Transverse colon (tissue), 4 donors: ENCODE measurements at places on chromosomes 11 and 22. TPM values are rescaled to one million over a fixed set of nuclear protein-coding genes. Genes with fewer than 3 reads are reported as not detected.

KCNK7 gene
- 1.6 TPM for total RNA-seq

OR5T1 gene
- not detected for total RNA-seq

DNA sequence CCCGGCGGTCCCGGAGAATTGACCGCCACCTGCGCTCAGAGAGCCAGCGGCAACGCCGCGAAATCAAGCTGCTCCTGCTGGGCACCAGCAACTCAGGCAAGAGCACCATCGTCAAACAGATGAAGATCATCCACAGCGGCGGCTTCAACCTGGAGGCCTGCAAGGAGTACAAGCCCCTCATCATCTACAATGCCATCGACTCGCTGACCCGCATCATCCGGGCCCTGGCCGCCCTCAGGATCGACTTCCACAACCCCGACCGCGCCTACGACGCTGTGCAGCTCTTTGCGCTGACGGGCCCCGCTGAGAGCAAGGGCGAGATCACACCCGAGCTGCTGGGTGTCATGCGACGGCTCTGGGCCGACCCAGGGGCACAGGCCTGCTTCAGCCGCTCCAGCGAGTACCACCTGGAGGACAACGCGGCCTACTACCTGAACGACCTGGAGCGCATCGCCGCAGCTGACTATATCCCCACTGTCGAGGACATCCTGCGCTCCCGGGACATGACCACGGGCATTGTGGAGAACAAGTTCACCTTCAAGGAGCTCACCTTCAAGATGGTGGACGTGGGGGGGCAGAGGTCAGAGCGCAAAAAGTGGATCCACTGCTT, 25.5 kb downstream of the GNAZ start:
- no peak overlapping the region for H3K4me3 ChIP-seq
- H3K27ac ChIP-seq: no peak overlapping the region
- DNase-seq: no peak
- no peaks in the 10 kb centered on the region for H3K36me3 ChIP-seq
- H3K4me1 ChIP-seq: peaks cover 14% of the 10 kb centered on the region

DNA sequence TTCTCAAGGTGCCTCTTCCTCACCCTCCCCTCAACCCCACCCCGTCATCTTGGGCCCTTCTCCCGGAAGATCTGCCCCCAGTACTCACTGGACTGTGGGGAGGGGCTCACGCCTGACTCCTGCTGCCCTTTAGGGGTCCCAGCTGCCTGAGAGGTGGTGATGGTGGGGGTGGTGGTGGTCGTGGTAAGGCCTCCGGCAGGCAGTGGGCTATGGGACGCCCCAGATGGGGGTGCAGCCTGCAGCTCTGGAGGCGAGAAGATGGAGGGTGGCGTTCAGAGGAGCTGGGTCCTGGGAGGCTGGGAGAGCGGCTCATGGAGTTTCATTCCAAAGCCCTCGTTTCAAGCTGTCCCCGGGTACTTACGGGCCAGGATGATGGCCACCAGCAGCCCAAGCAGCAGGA, 820 bp downstream of the MFRP start:
- DNase-seq: no peak
- H3K4me3 ChIP-seq: no peak overlapping the region
- peaks cover 25% of the 10 kb centered on the region for H3K27me3 ChIP-seq
- H3K36me3 ChIP-seq: no peaks in the 10 kb centered on the region

DNA sequence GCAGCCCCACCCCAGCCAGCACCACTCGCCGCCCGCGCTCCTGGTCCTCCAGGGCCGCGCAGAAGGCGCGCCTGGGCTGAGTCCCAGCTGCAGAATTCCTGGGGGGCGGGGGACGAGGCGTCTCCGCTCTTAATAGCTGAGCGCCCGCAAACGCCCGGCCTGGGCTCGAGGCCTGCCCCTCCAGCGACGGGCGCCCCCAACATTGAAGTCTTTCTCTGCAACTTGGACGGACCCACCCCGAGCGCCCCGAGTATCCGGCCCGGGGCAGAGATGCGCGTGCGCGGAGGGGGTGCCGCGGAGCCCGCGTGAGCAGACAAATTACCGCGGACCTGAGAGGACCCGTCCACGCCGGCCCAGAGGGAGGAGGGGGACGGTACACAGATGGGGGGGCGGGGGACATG, 6.7 kb upstream of the SYT7 start:
- peak overlapping the region; percentile 39 for H3K4me3 ChIP-seq
- peaks cover 38% of the 10 kb centered on the region for H3K27me3 ChIP-seq
- H3K27ac ChIP-seq: peak overlapping the region; percentile 56
- peak; percentile 54 for DNase-seq
- H3K4me1 ChIP-seq: peaks cover 20% of the 10 kb centered on the region

MMP27 gene
- not detected for total RNA-seq

GRCh38 chr11:2529636-2530035, 84.8 kb downstream of the KCNQ1 start:
- H3K4me1 ChIP-seq: peaks cover 24% of the 10 kb centered on the region
- peak; percentile 6 for DNase-seq
- H3K4me3 ChIP-seq: no peak overlapping the region
- H3K27ac ChIP-seq: no peak overlapping the region

ATXN10 gene
- 27.3 TPM for total RNA-seq

DNA sequence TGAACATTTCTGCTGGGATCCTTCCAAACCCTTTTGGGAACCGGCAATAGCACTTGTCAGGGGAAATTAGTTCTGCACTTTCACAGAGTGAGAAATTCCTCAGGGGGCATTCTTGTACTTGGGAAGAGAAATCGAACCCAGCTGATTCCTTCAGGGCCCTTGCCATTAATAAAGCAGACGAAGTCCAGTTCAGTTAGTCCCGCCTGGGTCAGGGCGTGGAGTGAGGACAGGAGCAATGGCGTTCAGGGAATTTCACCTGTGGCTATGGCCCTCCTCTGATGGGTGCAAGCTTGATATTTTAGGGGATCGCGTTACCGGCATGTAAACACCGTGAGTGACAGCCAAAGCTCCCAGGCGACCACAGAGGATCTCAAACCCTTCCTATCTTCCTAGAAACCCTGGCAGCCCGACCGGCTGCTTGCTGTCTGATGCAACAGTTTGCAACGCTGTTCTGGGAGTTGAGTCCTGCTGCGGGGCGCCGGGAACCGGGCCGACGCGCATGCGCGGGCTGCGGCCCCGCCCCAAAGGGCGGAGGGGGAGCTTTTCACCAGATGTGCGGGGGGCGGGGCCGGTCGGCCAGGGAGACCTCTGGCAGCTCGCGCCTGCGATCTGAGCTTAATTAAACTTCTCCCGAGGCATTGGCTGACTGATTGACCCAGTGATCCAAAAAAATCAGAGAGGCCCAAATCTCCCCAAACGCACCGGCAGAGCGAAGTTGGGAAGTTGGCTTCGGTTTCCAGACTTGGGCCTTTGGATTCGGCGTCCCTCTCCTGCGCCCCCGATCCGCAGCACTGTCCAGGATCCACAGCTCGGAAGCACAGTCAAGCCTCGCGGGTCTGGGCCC, 34.3 kb upstream of the CREB3L1 start:
- peak overlapping the region; percentile 59 for H3K4me3 ChIP-seq
- peaks cover 32% of the 10 kb centered on the region for H3K4me1 ChIP-seq
- peaks cover 8% of the 10 kb centered on the region for H3K27me3 ChIP-seq
- peak overlapping the region; percentile 76 for H3K27ac ChIP-seq

- H3K4me3 ChIP-seq: no peak overlapping the region
- peak; percentile 25 for DNase-seq
- peak overlapping the region; percentile 65 for H3K27ac ChIP-seq
- H3K4me1 ChIP-seq: no peaks in the 10 kb centered on the region
- no peaks in the 10 kb centered on the region for H3K27me3 ChIP-seq
Observed at GRCh38 chr22:42791721-42792452, 65.2 kb downstream of the ARFGAP3 start.

DNA sequence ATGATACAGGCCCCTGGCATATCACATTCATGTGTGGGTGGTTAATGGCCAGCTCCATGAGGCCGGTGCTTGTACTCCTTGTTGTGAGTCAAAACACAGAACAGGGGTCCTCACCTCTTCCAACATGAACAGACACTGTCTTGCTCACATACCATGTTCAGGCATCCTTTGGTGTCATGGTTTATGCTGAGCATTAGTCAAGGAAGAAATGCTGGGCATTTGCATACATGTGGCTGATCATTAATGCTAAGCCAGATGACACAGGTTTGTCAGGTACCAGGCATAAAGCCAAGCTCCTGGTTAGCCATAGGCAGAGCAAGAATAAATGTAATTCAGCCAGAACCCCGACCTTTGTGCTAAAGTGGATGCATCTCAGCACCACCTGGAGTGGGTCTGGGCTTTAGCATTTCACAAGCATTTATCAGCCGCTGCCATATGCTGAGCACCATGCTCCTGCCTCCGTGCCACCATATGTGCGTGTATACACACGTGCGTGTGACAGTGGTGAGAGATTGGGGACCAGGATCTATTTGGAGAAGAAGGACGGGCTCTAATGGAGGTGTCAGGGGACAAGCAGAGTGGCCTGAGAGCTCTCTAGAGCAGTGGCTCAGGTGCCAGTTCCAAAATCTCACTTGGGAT, 55.0 kb downstream of the MICAL2 start:
- no peak overlapping the region for H3K4me3 ChIP-seq
- H3K27me3 ChIP-seq: no peaks in the 10 kb centered on the region
- no peak for DNase-seq

DNA sequence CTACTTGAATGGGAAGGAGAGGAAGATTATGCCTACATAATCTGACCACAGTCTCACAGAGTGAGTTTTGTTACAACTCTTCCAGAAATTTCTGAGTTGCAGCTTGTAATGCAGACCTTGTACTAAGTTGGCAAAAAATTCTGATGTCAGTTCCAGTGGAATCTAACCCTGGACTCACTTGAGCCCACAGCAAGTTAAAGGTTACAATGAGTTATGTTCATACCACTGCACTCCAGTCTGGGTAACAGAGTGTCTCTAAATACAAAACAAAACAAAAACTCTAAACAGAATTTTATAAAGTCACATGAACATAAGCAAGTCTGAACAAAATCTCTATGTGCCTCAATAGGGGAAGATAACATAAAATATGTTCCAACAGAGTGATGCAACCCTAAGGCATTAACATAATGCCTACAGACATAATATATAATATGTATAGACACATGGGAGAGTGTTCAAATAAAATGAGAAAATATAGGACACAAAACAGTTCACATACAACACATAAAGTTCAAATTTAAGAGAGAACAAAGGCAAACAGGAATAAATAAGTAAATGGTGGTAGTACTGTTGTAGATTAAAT, 1.1 kb downstream of the GLYAT start:
- no peak overlapping the region for H3K4me3 ChIP-seq
- H3K27me3 ChIP-seq: no peaks in the 10 kb centered on the region
- no peaks in the 10 kb centered on the region for H3K4me1 ChIP-seq
- H3K36me3 ChIP-seq: no peaks in the 10 kb centered on the region
- no peak for DNase-seq

DNA sequence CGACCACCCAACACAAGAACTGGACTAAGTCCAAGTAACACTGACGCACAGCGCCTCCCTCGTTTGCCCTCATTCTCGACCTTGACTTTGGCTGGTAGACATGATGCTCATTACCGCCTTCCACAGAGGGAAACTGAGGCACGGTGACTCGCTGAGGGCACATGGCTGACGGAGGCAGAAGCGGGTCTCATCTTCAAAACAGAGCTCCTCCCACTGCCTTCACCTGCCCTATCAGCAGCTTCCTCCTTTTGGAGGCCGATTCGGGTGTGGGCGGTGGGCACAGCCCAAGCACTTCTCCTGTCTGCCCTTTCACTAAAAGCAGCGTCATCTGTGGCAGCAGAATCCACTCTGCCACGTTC, 2.0 kb upstream of the KMT5B start:
- no peak overlapping the region for H3K27ac ChIP-seq
- peaks cover 35% of the 10 kb centered on the region for H3K4me1 ChIP-seq
- no peak overlapping the region for H3K4me3 ChIP-seq
- no peak for DNase-seq
- no peaks in the 10 kb centered on the region for H3K27me3 ChIP-seq

DNA sequence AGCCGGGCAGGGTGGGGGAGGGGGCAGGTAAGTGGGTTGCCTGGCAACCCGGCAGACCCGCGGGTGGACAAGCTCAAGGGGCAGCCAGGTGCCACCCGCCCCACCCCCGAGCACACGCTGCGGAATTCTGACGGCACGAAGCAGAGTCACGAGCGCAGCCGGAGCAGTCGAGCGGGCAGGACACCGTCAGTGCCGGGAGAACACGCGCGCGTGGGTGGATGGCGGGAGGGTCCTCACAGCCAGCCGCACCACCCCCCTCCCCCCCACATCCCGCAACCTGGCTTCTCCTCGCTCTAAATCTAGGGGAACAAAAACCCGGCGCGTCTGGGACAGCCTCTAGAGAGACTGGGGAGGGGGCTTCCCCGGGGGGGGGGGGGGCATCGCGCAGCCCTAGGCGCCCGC, 133.1 kb upstream of the HSD17B12 start:
- no peak overlapping the region for H3K27ac ChIP-seq
- no peaks in the 10 kb centered on the region for H3K4me1 ChIP-seq

SELENOM gene
- 247 TPM for total RNA-seq

OR51B2 gene
- total RNA-seq: not detected

DNA sequence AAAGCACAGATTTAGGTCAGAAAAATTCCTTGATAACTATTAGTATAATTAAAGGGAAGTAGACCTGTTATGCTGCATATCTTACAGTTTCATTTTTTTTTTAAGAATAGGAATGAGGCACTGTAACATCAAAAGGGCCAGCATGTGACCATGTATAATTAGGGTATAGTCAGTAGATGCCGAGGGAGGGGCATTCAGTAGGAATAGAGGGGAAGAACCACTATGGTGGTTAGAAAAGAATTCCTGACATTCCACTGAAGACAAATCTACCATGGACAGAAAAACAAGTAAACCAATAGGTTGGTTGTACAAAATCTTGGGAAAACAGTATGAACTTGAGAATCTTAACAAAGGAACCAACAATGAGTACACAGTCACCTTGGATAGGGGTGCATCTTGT, 78.4 kb upstream of the CCDC179 start:
- no peak overlapping the region for H3K27ac ChIP-seq
- DNase-seq: no peak
- H3K4me3 ChIP-seq: no peak overlapping the region
- no peaks in the 10 kb centered on the region for H3K4me1 ChIP-seq
- H3K36me3 ChIP-seq: no peaks in the 10 kb centered on the region

ENTHD1 gene
- not detected for total RNA-seq

ETS1 gene
- total RNA-seq: 26.7 TPM

TSGA10IP gene
- total RNA-seq: not detected

GRCh38 chr11:75351541-75351790, at the start of gene ARRB1:
ARRB1 (minus strand) TSS chr11:75351661; CDS start chr11:75351607, 54 bp downstream.
- peak within 1 kb of the TSS; percentile 83 for H3K4me3 ChIP-seq
- no peaks in the 10 kb centered on the region for H3K36me3 ChIP-seq
- peak within 1 kb of the TSS; percentile 93 for H3K27ac ChIP-seq
- H3K27me3 ChIP-seq: no peaks in the 10 kb centered on the region
- DNase-seq: no peak
- H3K4me1 ChIP-seq: peaks cover 56% of the 10 kb centered on the region

DNA sequence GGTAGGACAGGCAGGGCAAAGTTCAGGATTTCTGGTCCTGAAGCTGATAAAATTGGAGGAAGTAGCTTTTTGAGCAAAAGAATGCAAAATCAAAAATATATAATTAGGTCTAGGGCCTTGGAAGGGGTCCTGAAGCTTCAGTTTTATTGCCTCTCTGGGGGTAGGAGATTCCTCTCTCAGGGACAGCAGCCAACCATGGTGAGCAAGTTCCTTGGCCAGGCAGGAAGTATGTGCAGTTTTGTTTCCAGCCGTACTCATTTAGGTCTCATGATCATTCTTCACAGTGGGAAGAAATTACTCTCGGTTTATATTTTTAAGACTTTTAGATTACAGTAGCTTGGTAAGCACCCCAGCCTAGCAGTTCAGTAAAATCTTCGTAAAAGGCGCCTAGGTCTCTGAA, 2.9 kb upstream of the RAB38 start:
- no peaks in the 10 kb centered on the region for H3K36me3 ChIP-seq
- no peak overlapping the region for H3K27ac ChIP-seq
- no peak overlapping the region for H3K4me3 ChIP-seq
- peaks cover 7% of the 10 kb centered on the region for H3K4me1 ChIP-seq
- no peak for DNase-seq
- H3K27me3 ChIP-seq: no peaks in the 10 kb centered on the region
